Brain (organoid and tissue), 16 donors: ENCODE measurements at places on chromosomes 12 and 14. TPM values are rescaled to one million over a fixed set of nuclear protein-coding genes. Genes with fewer than 3 reads are reported as not detected.

DNA sequence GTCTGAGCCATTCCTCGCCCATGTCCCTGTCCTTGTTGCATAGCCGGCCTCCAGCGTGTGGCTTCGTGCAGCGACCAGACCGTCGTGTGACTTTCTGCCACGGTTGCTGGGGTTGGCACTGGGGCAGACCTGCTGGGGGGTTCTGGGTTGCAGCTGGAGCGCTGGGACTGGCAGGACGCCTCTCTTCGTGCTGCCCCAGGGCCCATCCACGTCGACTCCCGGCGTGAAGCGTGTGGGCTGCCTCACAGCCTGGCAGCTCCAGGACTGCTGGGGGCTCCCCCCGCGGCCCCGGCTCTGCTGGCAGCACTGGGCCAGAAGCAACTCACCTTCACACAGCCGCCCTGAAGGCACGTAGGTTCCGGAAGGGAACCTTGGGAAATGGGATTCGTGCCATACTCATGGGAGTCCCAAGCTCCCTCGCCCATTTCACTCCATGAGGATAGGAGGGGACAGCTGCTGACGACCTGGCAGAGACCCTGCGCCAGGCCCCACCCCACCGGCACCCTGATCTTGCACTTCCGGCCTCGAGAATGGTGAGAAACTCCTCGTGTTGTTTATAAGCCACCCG lies 51.9 kb downstream of the GALNT9 start:
- DNase-seq: no peak

Gene NPC2
- polyA plus RNA-seq: 149 TPM

Gene PROX2
- not detected for polyA plus RNA-seq

Gene PLA2G1B
- not detected for polyA plus RNA-seq

DNA sequence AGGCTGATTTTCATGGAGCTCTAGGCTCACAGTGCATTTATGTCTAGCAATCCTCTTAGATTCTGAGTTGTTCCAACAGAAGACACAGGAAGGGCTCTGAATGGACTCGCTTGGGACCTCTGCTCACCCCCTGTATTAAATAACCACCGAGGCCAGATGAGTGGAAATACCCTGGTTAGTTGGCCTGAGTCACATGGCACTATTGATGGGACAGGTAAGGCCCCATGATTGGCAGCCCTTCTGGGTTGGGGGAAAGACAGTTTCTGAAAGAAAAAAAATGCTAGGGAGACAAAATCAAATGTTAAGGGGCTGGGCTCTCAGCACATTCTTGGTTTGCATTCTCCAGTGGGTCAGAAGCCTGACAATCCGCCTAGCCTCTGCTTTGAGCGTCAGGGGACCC lies 14.8 kb downstream of the DGLUCY start:
- no peak for DNase-seq

Gene TEX52
- not detected for polyA plus RNA-seq

DNA sequence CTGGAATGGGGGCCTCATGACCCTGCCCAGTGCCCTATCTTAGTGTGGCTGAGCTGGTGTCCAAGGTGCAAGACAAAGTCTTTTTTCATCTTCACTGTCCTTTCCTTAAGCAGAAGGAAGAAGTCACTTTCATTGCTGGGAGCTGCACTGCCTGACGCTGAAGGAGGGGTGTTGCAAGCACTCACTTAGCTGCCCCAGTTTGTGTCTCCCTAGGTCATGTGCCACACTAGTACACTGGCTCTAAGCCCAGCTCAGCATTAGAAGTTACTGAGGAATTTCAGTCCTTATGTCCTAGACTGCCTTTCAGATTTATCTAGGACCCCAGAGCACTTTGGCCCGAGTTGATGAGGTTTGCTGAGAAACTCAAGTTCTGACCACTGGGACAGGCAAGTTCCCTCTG lies 952.0 kb upstream of the USP15 start:
- DNase-seq: no peak

DNA sequence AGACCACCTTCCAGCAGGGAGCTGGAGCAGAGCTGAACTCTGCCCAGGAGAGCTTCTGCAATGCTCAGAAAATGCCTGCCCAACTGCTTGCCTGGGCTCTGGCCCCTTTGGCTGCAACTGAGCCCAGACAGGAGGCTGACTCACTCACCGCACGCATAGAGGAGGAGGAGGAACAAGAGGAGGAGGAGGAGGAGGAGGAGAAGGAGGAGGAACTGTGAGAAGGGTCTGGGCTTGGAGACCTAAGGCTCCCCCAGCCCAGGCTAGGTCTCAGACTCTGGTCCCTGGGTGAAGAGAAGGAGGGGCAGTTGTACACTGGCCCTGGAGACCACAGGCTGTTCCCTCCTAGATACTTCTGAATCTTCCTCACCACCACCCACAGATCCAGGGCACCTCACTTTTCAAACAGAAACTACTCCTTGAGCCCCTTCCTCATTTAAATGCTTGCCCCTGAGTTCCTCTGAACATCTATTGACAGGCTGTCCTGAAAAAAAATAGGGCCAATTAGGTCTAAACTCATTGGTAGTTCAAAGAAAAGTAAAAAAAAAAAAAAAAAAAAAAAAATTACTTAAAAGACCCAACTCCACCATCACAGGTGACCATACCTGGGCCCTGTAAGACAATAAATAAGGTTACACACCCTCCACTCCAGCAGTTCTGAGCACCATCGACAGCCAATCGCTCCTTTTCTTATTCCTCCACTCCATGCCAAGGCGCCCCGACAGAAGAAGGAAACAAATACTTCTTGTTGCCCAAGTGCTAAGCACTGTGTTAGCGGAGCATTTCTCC lies 674 bp downstream of the VDR start:
- DNase-seq: no peak

DNA sequence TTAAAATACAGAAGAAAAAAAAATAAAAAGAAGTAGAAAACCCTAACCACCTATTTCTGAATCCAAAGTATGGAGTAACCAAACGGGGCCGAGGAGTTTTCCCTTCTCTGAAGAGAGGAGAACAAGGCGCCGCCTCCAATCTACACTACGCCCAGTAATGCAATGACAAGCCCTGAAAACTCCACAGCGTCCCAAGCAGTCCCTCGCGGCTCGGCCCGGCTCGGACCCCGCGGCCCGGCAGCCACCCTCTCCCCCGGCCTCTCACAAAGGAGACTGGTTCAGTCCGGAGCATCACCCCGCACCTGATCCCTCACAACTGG lies 371 bp downstream of the CHD8 start:
- no peak for DNase-seq

Gene CEBPE
- not detected for polyA plus RNA-seq

Gene MMP14
- 59.7 TPM for polyA plus RNA-seq

DNA sequence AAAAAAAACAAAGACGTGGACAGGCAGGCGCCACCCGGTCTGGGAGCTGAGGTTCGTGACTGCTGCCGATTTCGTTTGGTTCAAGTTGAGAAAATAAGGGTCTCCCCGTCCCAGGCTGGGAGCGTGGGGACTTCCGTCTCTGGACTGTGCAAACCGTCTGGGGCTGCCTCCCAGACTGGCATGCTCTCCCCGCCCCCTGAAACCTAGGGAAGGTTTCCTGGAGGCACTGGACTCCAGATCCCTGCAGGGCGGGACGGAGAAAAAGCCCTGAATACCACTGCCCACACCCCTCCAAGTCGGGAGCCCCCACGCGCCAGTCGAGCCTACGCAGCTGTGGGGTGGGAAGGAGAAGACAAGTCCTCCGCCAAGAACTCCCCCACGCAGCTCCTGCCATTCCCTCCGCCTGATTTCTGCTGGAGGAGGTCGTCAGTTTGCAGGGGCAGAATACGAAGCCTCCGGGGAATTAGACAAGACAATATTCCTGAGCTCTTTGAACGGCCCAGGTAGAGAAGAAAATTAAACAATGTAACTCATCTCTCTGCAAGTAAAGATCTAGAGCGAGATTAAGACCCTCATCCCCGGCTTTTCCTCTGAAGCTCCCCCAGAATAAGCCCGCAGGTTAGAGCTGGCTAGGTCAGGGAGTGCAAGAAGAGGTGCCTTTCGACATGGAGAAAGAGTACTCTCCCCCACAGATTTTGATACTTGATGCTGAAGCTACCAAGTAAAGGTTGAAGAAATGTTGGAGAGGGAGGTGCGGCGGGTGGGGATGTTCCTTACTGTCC lies 10.4 kb upstream of the HOXC13 start:
- DNase-seq: no peak

DNA sequence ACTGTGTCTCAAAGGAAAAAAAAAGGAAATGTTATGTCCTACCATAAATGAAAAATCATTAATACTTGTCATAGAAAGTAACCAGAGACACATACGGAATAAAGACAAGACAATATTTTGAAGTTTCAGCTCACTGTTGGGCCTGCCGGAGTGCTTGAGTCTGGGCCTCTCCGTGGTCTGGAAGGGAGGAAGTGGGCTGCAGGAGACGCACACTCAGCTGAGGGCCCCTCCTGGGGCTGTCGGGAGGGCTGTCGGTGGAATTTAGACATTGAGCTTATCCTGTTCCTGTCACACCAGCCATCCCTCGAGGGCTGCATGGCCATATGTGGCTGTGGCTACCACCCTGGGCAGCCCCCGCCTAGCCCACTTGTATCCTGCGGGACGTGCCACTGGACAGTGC lies 80.6 kb downstream of the DDX51 start:
- DNase-seq: no peak

Gene IL26
- not detected for polyA plus RNA-seq

DNA sequence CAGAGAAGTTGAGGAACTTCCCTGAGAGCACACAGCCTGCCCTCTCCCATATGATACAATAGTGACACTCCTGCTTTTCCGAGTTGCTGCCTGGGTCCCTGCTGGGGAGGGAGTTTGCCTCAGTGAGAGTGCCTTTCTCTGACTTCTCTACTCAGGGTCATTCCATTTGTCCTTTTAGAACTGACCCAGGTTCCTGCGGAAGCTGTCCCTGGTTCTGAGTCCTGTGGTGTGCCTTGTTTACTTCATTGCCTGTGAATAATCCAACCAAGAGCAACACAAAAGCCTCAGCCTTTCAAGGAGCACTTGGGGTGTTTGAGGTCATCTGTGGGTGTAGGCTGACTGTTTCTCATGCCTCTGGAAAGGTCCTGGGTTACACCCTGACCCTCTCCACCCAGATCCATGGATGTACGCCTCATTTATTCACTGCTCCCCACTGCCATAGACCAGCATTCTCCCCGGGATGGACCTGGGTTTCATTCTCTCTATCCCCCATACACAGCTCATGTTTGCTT lies 13.6 kb downstream of the SERPINA1 start:
- no peak for DNase-seq

- no peak for DNase-seq
These were observed at the start of gene VSX2 for GRCh38 chr14:74238974-74239847. Gene VSX2, plus strand, starts transcription at chr14:74239449. Its CDS starts 113 bp downstream, at chr14:74239562.

GRCh38 chr12:29269706-29270408 lies 111.1 kb downstream of the ERGIC2 start:
- no peak for DNase-seq

Gene TMEM132C
- 3.0 TPM for polyA plus RNA-seq

DNA sequence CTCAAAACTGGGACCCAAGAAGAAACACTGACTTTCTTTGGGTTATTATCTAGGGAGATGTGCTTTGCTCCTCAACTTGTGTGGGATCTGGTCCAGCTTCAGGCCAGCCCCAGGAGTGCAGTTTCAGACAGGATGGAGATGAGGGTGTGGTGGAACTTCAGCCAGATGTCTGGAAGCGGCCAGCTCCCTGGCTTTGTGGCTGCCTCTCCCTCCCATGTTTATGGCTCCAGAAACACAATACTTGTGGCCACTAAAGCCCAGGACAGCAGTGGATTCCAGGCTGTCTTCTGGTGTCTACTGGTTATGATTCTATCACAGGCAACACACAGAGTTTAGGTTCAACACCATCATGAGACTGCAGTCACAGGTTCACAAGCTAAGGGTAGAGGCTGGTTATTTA lies 44.2 kb upstream of the EMP1 start:
- no peak for DNase-seq

Gene TMPRSS12
- not detected for polyA plus RNA-seq

Gene MORN3
- polyA plus RNA-seq: 7.6 TPM

Gene FOXN4
- 9.0 TPM for polyA plus RNA-seq

- DNase-seq: peak; percentile 92
These were observed 3.2 kb upstream of the FICD start for GRCh38 chr12:108511633-108512540.

GRCh38 chr12:20120403-20120725 lies 248.0 kb upstream of the PDE3A start:
- DNase-seq: no peak

DNA sequence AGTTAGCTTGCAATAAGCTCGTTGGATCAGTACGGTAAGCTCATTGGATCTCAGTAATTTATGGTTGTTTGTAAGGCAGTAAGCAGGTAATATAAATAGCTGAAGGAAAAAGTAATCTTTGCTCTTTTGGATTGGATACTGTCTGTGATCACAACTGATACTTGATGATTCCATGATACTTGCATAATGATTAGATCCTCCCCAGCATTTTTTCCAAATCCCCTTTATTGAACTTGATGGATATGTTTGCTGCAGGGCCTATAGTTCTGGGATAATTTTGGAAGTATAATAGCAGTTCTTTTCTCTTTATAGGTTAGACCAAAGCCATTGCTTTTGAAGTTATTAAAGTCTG lies 5.2 kb downstream of the MDM2 start:
- no peak for DNase-seq

Gene TMEM121
- polyA plus RNA-seq: 5.4 TPM

Gene INSM2
- polyA plus RNA-seq: 0.48 TPM

Gene OVCH1
- polyA plus RNA-seq: not detected

GRCh38 chr12:42027546-42027945 lies 117.1 kb downstream of the GXYLT1 start:
- no peak for DNase-seq

GRCh38 chr12:124259154-124260066 lies 35.5 kb upstream of the RFLNA start:
- peak; percentile 42 for DNase-seq

- DNase-seq: no peak
These were observed 138.5 kb downstream of the SLC16A7 start for GRCh38 chr12:59734371-59734770.

GRCh38 chr12:103745962-103746361 lies 95.1 kb downstream of the NT5DC3 start:
- no peak for DNase-seq

Gene TMEM229B
- 15.3 TPM for polyA plus RNA-seq

Gene PLBD2
- polyA plus RNA-seq: 36.7 TPM
